Heart right ventricle (tissue), 16 donors: ENCODE measurements at places on chromosomes 12 and 14.

DNA sequence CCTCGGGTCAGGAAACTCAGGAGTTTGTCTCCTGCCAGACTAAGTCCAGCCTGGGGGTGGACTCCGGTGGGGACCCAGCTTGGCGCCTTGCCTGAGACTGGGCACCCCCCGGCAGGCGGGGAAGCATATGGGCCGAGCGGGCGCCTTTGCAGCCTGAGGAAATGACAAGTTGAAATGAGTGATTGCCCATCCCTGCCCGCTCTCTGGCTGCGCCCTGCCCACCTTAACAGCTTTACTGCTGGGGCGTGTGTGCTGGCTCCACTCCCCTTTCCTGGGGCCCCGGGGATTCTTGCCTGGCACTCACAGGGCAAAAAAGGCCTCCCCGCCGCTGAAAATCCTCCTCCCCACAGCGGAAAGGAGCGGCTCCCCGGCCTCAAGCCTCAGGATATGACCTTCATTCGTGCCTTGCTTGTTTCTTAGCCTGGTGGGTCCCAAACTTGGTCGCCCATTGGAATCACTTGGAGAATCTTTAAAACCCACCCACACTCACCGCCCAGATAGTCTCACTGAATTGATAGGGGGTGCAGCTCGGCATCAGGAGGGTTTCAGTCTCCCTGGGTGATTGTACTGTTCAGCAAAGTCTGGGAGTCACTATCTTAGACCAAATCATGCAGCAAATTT, 1.5 kb downstream of the RFLNA start:
- DNase-seq: no peak

GRCh38 chr12:113097716-113098440, 37.7 kb downstream of the RASAL1 start:
- peak; percentile 50 for DNase-seq

DNA sequence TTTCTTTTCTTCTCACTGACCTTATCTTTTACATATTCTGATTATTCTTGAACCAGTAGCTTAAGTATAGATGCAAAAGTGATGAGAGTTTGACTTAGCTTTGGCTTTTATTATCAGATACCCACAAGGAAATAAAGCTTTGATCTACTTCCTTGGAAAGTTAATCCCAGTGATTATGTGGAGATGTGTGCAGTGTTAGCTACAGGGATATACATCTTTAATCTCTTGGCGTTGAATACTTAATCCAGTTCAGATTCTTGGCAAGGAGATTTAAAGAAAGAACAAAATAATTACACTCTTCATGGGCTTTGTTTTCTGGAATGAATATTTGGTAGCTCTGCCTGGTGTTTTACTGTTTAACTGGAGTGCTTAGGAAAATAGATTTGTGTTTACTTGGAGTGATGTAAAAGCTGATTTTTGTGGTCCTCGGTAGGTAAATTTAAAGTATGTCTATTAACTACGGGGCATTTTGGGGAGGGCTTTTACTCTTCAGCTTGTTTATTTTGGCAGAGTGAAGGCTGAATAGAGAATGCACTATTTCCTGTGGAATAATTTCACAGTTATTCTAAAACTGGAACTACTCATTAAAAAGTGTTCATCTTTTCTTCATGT, 150.1 kb upstream of the LRIG3 start:
- no peak for DNase-seq

- DNase-seq: no peak
Observed at GRCh38 chr12:16228067-16228466, 49.4 kb downstream of the SLC15A5 start.

GRCh38 chr14:72828604-72829003, 65.3 kb downstream of the DPF3 start:
- peak; percentile 30 for DNase-seq

DNA sequence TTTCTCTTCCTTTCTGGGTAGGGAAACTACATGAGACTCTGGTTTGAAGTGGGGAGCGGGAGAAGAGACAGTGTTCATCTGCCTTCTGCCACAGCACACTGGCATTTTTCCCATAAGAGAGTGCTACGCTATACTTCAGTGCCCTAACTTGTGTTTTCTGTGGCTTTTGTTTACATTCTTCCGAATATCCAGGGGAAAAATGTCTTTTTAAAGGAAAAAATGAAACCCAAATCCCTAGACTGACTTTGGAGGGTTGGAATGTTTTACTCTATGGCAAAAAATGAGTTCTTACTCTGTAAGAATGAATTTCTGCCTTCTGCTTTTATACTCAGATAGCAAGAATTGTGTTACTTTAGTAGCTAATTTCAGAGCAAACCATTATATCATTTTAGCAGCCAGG, 88.1 kb upstream of the TMEM263 start:
- no peak for DNase-seq

DNA sequence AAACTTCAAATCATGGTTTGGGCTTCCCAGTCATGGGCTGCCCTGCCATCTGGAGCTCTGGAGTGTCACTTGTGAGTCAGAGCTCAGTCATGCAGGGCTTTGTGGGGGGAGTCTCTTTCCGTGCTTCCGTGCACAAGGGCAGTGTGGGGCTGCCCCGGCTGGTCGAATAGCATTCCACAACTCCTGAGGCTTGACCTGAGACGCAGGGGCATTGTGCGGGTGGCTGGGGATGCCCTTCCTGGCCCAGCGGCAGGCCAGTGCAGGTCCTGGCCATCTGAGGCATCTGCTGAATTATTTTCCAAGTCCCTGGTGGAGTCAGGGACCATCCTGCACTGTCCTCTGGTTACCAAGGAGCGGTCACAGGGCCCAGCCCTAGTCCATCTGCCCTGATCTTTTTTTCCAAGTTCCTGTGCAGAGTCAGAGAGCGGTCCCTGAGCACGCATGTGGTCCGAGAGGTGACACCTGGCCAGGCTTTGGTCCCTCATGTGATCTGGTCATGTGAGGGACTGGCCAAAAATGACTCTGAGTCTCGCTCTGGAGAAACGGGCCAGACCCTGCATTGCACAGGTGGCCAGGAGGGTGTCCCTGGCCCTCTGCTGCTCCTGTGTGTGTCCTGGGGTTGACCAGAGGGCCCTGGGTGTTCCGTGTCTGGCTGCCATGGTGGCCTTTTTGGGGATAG, 167.0 kb upstream of the ALG10B start:
- DNase-seq: no peak

DNA sequence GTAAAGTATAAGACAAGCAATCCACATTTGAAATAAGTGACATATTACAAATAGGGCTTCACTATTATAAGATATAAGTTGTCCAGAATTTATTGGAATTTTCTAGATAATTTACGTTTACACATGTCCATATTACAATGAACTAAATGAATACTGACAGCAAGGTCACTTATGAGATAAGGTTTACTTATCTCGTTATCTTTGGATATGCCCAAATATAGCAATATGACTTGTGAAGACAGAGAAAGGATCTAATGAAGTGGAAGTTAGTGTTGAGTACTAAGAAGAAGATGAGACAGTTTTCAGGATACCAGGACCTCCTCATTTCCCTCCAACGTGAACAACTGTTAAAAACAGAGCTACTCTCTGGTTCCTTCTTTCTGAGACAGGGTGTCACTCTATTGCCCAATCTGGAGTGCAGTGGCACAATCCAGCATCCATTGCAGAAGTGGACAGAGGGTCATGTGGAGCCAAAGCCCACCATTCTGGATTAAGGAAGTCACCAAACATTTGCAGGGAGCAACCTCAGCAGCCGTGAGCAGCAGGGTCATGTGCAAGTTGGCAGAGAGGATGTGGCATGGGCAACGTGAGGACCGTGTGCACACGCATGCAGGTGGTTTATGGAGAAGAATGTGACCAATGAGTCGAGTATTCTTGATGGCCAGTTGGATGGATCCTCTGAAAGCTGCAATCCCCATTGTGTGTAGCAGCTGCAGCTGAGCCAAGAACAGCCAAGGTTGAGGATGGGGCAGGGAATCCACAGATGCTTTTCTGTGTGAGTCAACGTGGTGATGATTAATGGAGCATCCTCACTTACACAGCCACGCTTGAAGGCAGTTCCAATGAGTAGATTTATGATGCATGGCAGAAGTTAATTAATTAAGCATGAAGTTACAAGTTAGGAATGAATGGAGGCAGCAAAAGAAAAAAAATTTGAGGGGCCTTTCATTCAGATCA, 111.0 kb downstream of the BICD1 start:
- DNase-seq: no peak

DNA sequence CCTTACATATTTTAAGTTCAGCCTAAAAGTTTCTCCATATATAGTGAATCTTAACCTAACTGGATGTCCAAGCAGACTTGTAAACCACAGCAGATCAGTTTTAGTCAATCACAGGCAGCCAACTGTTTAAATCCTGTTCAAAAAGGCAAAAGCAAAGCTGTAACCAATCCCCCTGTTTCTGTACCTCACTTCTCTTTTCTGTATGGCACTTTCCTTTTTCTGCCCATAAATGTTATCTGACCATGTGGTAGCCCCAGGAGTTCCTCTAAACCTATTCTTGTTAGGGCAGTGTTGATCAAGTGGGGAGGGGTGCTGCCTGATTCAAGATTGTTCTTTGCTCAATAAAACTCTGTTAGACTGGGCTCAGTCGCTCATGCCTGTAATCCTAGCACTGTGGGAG, 8.5 kb upstream of the DACT1 start:
- no peak for DNase-seq

DNA sequence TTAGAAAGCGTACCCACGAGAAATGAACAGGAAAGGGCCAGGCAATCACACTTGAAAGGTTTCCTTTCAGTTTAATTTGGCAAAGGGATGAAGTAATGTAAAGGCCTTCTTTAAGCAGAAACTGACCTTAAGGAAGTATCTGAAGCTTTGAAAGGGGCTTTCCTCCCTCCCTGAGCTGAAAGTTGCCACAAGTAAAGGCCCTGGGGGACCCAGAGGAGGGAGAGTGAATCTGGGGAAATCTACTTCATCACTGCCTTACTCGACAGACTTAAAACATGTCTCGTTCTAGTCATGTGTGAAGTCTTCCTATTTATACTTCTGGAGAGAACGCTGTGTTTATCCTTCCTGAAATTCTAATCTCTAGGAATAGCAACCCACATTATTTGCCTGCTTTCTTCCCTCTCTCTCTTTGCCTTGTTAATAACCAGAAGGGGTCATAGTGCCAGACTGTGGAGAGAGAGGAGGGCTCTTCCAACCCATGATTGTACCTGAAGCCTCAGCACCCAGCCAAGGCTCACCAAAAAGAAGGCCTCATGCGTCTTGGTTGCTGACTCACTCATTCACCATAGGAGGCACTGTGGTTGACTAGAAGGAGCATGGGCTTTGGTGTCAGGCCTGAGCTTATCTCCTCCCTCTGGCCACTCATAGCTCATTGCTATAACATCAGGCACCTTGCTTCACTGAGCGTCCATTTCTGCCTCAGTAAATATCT, 10.2 kb upstream of the GPX2 start:
- no peak for DNase-seq

GRCh38 chr14:56666716-56667115, 87.1 kb downstream of the TMEM260 start:
- no peak for DNase-seq

- peak; percentile 70 for DNase-seq
Observed at GRCh38 chr14:71235875-71236274, 328.6 kb downstream of the PCNX1 start.

- DNase-seq: no peak
Observed at GRCh38 chr14:62081012-62081612, 318.9 kb downstream of the SNAPC1 start.

DNA sequence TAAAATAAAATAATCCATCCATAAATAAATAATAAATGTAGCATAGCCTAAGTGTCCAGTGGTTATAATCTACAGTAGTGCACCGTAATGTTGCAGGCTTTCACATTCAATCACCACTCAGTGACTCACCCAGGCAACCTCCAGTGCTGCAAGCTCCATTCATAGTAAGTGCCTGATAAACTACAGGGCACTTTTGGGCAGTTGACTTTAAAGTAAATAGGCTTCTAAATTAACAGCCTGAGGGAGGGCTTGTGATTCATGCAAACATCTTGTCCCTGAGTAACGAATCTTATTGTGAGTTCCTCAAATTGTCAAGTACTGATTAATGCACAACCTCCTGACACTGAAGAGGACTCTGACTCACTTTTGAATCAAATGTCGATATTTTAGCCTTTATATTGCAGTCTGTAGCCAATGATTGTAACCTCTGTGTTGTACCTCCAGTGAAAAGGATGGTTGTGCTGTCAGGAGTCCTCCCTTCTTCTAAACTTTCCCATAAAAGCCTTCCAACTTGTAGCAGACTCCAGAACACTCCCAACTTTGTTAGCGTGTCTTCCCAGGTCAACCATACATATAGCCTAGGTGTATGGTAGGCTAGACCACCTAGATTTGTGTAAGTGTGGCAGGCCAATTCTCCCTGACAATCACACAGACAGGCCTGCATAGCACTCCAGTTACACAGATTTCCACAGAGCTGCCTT, 55.0 kb upstream of the BICD1 start:
- no peak for DNase-seq

DNA sequence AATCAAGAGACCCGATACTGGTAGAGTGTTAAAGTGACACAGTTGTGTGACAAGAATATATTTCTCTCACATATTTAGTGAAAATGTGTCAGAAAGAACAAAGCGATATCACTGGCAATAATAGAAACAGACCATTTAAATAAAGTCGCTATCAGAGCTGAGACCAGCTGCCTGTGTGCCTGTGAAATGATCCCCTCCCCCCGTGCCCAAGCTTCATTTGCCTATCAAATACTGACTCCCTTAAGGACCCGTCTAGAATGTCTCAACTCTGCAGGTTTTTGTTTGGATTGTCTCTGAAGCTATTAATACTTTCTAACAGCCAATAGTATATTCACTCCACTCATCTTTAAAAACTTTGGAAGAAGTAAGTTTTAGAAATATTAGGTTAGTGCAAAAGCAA, 98.9 kb downstream of the EGLN3 start:
- no peak for DNase-seq

DNA sequence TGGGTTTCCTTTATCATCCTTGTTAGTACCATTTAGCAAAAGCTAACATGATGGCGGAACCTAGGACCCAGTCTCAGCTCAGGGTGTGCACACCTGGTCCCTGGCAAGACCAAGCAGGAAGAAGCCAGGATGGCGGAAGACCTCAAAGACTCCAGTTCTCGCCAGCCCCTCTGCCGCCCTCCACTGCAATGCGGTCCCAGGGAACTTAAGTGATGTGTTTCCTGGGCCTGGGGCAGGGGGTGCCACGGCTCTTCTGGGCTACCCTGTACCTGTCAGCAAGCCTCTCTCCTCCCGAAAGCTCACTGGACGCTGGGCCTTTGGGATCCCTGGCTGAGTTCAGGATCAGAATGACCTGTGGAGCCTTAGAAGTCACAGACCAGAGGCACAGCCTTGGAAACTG, 71.3 kb downstream of the FBXL14 start:
- no peak for DNase-seq
